Stimulated activated CD8-positive, alpha-beta memory T cell treated with anti-CD3 and anti-CD28 coated beads, Interleukin-2, amount 100 ng/mL, for 1 hour (primary cell): ENCODE measurements at places on chromosomes 12 and 14.

DNA sequence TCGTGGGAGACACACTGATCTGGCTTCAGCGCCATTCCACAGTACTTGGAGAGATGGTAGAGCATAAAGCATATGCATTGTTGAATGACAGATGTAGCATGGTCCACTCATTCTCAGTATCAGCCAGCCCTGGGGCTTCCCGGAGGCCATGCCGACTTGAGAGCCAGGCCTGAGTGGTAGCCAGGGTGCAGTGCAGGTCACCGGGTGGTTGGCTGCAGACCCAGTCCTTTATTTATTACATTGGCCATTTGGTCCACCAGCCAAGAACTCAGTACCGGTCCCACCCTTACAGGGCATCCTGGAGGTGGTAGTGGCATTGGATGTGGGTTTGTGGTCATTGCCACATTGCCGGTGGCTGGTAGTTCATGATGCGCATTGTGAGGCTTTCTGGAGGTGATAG is 121.6 kb upstream of the RTL1 start:
- DNase-seq, result no peak

DNA sequence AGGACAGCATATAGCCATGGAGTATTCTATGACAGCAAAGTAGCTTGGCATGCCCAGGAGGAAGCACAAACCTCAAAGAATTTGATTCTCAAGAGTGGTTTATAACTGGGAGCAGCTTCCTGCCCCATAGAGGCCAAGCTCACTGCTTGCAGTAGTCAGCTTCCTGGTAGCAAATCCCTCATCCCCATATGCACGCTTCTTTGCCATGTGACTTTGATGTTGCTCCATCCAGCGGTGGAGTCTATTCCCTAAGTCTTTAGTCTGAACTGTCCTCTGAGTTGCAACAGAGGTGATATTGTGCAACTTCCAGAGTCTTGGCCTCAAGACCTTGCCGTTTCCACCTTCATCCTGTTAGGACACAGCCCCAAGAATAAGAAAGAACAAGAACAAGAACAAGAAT is 996.8 kb upstream of the TMEM132C start:
- DNase-seq, result no peak

- no peak for DNase-seq
Measured at GRCh38 chr12:108156717-108157116, 27.6 kb downstream of the WSCD2 start.

- DNase-seq, result no peak
Measured at GRCh38 chr12:6767353-6768319, 1.5 kb downstream of the PTMS start.

GRCh38 chr14:49966304-49966809 is 73.5 kb downstream of the ARF6 start:
- no peak for DNase-seq

DNA sequence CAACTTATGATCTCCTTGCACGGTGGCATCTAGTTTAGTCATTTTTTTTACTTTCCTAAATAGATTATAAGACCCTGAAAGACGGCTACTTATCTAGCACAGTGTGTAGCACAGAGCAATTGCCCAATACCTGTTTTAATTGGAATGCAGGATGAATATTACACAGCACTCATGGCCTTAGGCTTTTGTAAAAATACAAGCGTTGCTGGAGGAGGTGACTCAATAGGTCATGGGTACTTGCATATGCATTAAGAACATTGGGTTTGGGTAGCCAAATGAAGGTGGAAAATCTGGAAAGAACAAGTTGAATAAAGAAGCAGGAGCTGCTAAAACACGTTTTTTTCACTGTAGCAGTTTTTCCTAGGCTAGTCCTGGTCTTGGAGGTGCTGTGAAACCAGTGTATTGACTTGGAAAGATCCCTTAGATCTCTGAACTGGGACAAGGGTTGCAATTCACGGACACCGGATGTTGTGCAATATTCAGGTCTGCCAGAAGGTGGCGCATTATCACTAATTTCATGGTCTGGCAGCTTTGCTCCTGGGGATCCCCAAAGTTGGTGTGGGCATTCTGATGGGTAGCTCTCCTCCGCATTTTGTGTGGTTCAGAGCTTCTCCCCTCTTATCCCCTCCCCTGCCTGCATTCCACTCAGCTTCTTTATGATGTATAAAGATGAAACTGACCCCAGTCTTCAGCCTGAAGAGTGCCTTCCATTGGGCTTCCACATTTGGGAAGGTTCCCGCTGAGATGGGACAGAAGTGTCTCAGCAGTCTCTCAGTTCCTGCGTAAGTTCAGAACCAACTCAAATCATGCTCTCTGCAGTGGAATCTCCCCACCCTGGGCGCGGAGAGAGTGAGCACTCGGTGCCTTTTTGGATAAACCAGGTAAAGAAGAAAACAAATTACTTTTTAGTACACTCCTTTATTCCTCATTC is 278.3 kb downstream of the NRXN3 start:
- DNase-seq, result no peak

GRCh38 chr14:24321212-24321975 is 10.1 kb downstream of the LTB4R start:
- no peak for DNase-seq

- DNase-seq, result no peak
Measured at GRCh38 chr12:107472308-107472707, 213.3 kb upstream of the PWP1 start.

DNA sequence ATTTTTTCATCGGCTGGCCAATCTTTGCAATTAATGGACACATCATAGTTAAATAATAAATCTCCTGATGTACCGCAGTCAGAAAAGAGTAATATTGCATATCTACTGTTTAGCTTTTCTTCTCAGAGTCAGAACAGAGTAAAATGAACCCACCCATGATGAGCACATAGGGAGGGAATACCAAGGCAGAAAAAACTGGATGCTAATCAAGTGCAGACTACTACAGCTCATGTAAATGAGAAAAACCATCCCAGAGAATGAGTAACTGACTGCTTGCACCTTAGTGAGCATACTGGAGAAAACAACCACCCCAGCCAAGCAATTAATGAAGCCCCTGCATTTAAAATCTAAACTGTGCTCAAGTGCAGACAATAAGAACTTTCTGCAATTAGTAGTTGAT is 483.7 kb downstream of the MDGA2 start:
- DNase-seq, result no peak
